Astrocyte of the hippocampus (primary cell): ENCODE measurements at places on chromosomes 5 and 9.

DNA sequence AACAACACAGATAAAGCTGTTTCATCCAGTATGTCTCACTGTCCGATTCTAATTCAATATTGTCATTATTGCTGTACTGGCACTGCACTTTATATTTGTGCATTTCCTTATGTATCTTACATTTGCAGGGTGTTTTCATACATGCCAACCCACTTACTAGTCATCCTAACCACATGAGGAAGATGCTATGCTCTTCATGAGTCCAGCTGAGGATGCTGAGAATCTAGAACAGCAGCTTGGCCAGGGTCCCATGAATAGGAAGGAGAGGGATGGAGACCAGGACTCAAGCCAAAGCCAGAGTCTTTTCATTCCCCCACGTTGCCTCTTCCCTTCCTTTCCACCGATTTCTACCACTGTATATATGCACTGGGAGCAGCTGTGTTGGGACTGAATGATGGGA is 292.8 kb upstream of the KLF4 start:
- DNase-seq = no peak

- no peak for DNase-seq
Measured at GRCh38 chr5:14591548-14591947, 10.0 kb downstream of the OTULINL start.

DNA sequence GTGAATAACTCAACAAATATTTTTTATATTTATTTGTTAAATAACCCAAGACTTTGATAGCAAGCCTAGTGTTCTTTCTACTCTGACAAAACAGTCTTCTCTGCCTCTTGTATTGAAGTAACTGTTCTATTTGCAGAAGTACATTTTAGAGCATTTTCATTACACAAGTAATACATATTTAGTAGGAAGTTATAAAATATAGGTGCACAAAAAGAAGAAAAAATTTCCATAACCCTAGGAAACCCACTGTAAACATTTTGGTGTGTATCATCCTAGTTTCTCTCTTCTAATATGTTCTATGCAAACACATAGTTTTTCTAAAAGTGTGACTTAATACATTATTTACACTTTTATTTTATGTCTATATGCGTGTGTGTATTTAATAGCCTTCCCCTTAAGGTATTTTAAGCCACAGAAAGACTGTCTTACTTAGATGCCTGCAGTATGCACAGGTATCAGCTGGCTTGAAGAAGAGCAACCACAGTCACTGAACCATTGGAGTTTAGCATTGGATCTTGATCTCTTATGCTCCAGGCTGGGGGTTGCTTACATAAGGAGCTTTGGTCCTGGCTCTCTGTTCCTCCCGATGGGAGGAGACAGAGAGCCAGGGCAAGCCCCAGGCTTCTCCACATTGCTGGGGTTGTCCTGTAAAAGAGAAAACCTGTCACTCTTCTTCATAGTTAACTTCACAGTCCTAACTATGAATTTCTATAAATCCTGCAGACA is 3.8 kb downstream of the SELENOP start:
- no peak for DNase-seq

- DNase-seq = no peak
Measured at GRCh38 chr5:58235299-58235698, 224.6 kb downstream of the PLK2 start.

DNA sequence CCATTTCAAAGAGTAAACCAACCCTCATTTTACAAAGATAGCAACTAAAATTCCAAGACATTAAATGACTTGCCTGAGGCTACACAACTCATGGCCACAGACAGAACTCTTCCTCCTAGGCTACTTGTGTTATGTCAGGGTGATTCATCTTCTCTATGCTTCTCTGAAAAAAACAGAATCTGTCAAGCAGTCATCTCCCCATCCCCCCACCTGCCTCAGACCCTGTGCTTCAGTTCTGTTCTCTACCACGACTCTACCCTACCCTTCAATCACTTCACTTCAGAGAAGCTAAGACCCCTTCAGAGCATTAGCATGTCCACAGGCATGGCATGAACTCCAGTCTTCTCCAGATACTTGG is 277.7 kb upstream of the PTGER4 start:
- DNase-seq = no peak

- DNase-seq = peak; percentile 69
Measured at GRCh38 chr9:133726401-133727276, 11.5 kb downstream of the SARDH start.

DNA sequence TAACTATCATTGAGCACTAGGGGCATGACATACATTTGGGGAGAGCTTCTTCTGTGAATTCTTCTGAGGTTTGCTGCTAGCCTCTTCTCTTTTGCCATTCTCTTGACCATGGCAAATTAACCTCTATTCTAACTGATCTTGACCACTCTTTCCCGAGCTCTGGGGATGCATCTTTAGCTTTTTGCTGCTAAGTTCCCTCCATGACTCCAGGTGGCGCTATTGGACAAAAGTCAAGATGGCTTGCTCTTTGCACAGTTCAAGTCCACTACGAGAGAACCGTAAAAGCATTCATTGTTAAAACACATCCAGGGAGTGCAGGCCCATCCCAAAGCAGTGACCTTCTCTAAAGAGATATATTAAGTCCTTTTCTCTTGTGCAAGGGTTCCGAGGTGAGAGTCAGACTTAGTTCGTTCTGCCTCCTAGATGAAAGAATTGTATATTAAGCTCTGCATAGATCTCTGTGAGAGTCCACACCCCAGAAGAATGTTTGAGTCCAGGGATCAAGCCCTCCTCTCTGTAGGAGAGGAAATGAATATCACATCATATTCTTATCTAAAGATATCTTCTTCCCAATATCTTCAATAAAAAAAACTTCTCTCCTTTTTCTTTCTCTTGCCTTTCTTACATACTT is 1152.9 kb upstream of the CDH6 start:
- DNase-seq = peak; percentile 61

GRCh38 chr9:27126670-27127069 is 17.6 kb downstream of the TEK start:
- DNase-seq = no peak

DNA sequence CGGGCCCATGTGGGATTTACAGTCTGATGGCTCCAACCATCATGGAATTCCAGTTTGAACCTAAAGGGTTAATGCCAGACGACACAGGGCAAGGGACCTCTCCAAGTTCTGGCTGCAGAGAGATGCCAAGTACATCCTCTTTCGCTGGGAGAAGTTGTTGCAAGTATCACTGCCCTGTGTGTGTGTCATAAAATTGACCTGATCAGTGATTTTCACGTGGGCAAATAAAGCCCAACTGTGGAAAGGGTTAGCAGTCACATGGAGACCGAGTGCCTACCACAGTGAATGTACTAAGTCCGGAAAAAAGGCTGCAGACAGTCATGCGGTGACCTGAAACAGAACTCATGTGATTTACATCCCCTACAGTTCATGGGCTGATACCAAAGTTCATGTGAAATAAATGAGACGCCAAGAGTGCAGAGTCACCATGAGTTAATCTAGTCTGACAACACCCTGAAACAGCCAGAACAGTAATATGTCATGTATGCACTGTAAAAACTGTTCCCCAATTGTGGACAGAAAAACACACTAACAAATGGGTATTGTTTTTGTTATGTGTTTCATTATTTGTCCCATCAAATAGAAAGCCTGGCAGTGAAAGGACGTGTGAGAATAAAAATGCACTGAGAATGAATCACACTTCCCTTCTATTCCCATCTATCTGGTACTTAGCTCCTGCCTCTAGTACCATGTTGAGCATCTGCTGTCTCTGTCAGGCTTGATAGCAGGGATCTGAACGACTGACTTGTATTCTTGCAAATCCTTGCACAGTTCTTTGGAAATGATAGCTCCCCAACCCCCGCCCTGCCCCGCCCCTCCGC is 115.7 kb downstream of the SUSD1 start:
- DNase-seq = peak; percentile 65

- no peak for DNase-seq
Measured at GRCh38 chr9:131840220-131840619, 100.3 kb upstream of the RAPGEF1 start.

- DNase-seq = peak; percentile 20
Measured at GRCh38 chr5:4640795-4641194, 499.3 kb upstream of the ADAMTS16 start.

GRCh38 chr5:150763023-150763769 is 4.4 kb upstream of the DCTN4 start:
- peak; percentile 55 for DNase-seq

DNA sequence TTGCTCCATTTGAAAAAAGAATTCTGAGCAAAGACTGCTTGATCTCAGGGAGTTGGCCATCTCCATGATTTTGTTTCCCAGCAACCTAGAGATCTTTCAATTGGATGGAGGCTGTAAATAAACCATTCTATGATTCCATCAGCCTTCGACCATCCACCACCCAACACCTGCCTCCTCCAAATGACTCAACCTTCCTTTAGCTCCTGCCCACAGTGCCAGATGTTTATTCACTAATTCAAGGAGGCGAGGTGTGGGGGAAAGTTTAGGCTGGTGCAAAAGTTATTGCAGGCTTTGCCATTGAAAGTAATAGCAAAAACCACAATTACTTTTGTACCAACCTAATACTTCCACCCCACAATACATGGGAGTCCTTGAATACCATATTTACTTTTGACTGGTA is 327.5 kb downstream of the CAAP1 start:
- DNase-seq = no peak

DNA sequence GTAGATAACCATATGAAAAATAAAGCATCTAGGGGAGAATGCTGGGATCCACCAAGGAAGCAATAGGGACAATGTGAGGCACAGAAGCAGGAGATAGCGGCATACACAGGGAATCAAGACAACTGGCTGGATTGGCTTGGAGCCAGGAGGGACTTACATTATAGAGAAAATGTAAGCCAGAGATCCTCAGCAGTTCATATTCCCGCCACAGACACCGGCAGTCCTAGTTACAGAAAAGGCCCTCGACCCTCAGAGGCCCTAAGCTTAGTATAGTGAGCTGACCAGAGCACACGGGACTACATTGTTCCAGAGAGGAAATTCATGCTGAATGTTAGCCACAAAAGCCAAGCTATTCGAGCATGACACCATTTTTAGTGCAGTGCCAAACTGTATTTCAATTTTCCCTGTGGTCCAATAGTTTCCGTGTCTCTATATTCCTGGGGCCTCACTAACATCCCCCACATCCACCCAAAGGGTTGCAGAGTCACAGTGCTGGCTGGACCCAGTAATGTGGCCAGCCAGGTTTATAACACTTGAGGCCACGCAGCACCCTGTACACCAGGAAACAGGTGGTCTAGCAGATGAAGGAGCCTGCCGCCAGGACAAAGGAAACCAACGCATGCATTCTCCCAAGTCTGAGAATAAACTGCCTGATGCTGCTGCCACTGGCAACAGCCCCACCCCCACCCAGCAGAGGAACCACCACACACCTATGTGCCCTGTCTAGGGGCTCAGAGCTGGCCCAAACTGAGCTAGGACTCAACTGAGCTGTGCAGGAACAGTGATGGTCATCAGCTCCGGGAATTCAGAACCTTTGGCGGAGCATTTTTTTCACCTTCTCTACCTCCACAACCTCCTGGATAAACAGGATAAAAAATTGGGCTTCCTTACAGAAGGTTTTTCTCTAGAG is 693.2 kb upstream of the CHD1 start:
- no peak for DNase-seq

DNA sequence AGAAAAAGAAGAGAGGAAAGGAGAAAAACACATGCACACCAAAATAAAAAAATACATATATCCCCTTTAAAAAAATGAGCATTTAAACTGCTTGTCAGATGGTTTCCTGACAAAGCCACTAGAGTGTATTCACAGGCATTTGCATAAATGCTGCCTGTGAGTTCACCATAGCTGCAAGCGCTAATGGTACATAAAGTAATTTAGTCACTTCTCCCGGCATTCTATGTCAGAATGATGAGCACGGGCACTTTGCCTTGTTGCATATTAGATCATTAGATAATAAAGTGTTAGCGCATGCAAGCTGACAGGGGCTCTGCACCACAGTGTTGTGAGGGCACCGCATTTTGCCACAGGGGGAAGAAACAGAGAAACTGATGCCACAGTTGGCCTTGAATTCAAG is 280.6 kb downstream of the EBF1 start:
- no peak for DNase-seq
